ENCODE measurements at places on chromosomes 11 and 22.

DNA sequence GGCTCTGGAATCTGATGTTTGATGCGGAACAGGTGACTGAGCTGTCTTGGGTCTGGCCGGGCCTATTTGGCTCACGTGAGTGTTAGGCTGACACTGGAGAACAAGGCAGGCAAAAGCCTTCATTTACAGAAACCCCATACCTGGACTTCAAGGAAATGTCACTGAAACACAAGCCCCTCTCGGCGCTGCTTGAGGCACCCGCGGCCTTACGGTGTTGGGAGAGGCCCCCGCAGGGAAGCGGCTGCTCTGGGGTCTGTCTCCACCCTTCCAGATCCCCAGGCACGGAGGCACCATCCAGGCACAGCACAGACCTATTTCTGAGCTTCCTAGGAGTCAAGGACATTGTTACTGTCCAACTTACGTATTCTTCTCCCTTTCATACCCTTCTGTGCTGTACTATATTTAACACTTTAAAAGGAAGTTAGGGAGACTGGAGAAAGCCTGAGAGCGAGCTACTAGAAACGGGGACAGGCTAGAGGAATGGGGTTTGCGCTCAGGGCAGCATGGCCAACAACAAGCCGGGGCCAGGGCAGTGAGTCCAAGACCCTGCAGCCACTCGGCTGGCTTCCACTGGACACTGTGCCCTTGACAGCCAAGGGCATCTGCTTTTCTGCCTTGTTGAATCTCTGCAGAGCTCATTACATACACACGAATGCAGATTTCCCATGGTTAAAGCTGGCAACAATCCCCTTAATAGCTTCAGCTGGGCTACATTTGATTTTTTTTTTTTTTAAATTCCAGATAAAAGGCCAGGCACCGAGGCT lies 23.8 kb downstream of the DRD4 start:
- DNase-seq: no peak

GRCh38 chr11:39221550-39222138 lies 2237.8 kb downstream of the LRRC4C start:
- no peak for DNase-seq

DNA sequence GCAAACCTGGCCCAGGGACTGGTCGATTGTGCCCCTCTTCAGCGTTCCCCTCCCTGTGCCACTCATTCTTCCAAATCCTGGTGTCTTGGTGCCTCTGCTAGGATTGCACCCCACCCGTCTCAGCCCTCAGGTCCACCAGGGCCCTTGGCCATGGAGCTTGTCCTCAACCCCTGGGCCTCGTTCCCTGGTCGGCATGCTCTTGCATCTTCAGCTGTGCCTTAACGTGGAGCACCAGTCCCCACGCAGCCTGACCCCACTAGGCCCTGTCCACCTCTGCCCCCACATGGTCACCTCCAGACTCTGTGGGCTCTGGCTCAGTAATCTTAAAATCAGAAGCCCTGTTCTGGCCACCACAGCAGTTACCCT lies 61.1 kb downstream of the OSBP2 start:
- no peak for DNase-seq

DNA sequence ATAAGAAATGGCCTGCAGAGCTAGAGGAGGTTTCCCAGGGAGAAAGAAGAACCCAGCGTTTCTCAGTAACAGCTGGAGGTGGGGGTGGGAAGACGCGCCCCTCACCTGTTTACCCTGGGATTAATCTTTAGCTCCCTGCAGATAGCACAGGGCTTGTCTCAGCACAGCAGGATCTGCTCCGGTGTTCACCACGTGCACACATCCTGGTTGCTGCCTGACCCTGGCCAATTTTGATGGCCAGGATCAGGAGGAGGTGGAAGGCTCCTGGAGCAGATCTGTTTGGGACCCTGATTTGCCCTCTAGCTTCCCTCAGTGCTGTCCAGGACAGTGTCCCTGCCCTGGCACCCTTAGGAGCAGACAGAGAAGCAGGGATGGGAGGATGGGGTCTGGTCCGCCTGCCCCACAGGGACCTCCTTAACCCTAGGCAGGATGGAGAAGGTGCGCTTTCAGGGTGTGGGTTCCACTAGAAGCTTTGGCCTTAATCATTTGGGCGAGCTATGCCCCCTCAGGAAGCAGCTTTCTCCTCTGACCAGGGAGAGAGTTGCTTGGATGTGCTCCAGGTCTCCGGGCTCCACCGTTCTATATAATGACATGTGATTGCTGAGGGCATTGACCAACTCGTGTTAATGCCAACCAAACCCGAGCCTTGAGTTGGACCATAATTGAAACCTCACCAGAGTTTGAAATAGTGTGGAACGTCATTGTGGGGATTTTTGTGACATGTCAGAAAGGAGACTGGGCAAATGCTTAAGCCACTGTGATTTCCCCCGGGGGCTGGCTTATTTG lies 19.3 kb downstream of the UPB1 start:
- no peak for DNase-seq

DNA sequence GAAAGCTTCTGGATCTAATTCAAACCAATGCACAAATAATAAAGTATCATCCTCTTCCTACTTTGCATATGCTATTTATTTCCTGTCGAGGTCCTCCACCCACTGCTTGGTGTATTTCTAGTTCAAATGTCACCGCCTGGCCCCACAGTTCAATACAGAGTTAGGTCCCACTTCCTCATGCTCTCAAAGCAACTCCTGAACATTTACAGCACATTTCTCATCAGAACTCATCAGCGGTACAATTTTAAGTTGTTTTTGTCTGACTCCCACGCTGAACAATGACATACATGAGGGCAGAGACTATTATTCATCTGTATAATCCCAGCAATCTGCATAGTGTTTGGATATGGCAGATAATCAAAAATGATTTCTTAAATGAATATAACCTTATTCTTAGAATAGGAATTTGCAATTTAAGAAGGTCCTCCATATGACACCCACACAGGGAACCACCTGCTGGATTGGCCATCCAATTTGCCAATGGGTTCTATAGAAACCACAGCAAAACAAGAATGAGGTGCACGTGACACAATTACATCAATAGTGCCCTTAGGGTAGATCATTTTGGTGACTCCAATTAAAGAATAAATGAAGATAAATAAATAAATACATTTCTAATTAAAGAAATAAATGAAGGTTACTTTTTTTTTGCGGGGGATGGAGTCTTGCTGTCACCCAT lies 54.2 kb downstream of the SLC25A17 start:
- no peak for DNase-seq

- DNase-seq: no peak
Measured at GRCh38 chr11:79201677-79202347, 239.0 kb downstream of the TENM4 start.

- DNase-seq: no peak
Measured at GRCh38 chr22:46736705-46737104, 1.3 kb downstream of the CERK start.
